ENCODE measurements at places on chromosomes 12 and 14. TPM values are rescaled to one million over a fixed set of nuclear protein-coding genes. Genes with fewer than 3 reads are reported as not detected.

Gene BBOF1
- 7.8 TPM for total RNA-seq

- H3K27me3 ChIP-seq, result no peaks in the 10 kb centered on the region
- H3K36me3 ChIP-seq, result no peaks in the 10 kb centered on the region
- H3K27ac ChIP-seq, result no peak overlapping the region
- H3K4me1 ChIP-seq, result peaks cover 22% of the 10 kb centered on the region
- H3K4me3 ChIP-seq, result no peak overlapping the region
Measured at GRCh38 chr12:75554556-75554880, 43.1 kb upstream of the KRR1 start.

GRCh38 chr14:67345583-67345982, 14.0 kb downstream of the ATP6V1D start:
- H3K27ac ChIP-seq, result no peak overlapping the region
- no peaks in the 10 kb centered on the region for H3K27me3 ChIP-seq
- DNase-seq, result no peak
- H3K4me3 ChIP-seq, result no peak overlapping the region
- H3K4me1 ChIP-seq, result no peaks in the 10 kb centered on the region
- H3K36me3 ChIP-seq, result peaks cover 28% of the 10 kb centered on the region

DNA sequence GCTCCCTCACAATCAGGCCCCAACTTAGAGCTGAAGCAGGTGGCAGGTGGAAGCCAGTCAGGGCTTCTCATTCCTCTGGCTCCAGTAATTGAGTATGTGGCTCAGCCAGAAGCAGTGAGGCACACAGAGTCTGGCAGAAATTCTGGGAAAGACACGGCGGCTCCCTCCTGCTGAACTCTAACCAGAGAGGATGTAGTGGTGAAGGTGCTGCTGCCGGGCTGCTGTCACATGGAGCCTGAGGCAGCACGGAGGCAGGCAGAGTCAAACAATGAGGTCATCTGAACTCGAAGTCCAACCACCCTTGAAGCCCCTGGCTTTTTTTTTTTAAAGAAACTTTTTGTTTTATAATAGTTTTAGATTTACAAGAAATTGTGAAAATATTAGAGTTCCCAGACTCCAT, 33.4 kb upstream of the SMOC1 start:
- H3K4me1 ChIP-seq, result peaks cover 17% of the 10 kb centered on the region
- no peak overlapping the region for H3K27ac ChIP-seq
- H3K4me3 ChIP-seq, result no peak overlapping the region
- DNase-seq, result no peak
- peaks cover 2% of the 10 kb centered on the region for H3K27me3 ChIP-seq

Gene TDRD9
- total RNA-seq, result 0.22 TPM

Gene HVCN1
- 5.6 TPM for total RNA-seq

Data from muscle of leg (tissue), 16 donors.